ENCODE measurements at places on chromosomes 12 and 14.

GRCh38 chr14:24612196-24612595 is 2.7 kb upstream of the GZMH start:
- DNase-seq, result no peak

GRCh38 chr14:78985668-78986381 is 815.7 kb downstream of the NRXN3 start:
- DNase-seq, result no peak

- DNase-seq, result no peak
Observed at GRCh38 chr14:104286086-104286485, 147.7 kb downstream of the KIF26A start.

DNA sequence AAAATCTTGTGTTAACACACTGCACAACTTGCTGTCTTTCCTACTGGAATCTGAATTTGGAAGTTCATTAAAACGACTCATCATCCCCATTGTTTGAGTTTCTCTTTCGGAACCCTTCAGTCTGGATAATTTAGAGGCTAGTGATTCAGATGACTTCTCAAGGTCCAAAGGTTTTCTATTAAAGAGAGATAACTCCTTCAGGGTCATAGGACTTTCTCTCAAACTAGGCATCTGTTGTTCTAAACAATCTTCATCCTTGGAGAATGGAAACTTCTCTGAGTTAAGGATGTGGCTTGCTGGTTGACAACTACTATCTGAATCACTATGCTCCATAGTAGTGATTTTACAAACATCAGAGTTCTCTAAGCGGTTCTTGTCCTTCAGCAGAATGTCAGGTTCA is 4.4 kb downstream of the MLH3 start:
- no peak for DNase-seq

Measured in fibroblast of lung (primary cell).